ENCODE measurements at places on chromosomes 2 and 18.
A peak's percentile ranks its signal among the peaks of the same experiment; 100 is the strongest.

GRCh38 chr2:17541531-17541950 lies 1.0 kb downstream of the VSNL1 start:
- no peak for DNase-seq

- no peak for DNase-seq
These were observed 247.9 kb downstream of the CYRIA start for GRCh38 chr2:16417726-16418125.

GRCh38 chr2:169047256-169048250 lies 16.4 kb upstream of the ABCB11 start:
- no peak for DNase-seq

DNA sequence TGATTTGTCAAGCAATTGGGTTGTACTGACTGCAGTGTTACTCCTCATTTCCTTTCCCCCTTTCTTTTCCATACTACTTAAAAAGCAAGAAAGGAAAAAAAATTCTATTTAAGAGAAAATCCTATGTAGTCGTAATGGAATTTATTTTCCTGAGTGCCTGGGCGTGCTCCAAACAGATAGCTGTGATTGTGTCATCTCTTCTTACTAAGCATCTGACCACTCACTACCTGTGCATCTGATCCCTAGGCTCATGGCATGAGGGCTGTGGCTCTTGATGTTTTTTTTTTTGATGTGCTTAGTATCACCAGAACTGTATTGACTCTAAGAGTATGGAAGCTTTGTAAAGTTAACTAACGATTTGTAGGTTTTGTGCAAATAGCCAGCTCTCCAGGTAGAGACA lies 19.0 kb downstream of the CRIM1 start:
- no peak for DNase-seq

DNA sequence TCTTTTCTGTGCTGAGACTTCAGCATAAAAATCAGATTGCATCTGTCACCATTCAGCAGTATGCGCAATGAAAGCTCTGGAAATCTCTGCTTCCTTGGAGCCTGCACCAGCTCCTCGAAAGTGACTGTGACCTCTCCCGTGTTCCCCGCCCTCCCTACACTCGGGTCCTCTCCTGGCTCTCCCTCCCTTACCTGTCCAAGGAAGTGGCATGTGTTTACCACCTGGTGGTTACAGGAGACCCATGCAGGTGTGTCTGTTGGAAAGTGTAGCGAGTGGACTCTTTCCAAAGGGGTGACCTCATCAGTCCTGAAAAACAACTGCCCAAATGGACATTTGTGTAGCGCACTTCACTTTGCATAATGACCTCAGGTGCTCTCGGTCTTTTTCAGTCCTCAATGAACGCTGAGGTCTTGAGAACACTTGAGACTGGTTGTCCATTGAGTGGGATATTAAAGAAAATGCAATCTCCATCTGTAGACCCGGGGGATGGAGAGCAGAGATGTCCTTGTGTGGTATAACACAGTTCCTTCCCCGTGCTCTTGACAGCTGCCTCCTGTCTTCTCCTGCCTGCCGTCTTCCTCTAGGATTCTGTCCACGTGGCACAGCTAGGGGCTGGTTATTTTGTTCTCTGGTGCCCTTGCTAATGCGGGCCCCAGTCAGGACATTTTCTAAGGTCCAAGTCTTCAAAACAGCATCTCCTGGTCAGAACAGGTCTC lies 133.2 kb downstream of the ACKR3 start:
- no peak for DNase-seq

DNA sequence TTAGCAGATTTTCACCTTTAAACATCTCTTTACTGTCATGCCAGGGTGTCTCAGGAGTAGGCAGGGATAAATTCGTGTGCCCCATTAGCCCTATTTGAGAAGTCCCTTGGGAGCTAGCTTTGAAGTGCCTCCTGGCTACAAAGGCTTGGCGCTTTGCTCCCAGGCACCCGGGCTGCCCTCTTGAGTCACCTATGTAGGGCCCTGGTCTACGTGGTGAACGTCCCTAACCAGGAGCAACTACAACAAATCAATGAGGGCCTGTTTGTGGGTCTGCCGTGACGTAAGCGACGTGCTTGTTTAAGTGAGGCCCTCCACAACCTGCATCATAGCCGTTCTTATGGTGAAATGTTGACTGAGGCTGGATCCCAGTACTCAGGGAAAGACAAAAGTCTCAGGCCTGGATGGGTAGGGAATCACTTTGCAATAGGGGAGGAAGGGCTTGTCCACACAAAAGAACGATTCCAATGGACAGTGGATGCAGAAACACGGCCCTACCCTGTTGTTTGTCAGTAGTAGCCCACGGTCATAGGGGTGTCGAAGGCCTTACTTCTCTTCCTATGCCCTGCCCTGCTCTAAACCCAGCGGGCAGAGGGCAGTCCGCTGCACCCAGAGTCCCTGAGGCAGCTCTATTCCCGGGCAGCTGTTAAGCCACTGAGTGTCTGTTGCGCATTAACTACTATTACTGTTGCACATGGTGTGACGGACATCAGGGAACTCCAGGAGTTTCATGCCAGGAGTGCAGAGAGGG lies 93.9 kb downstream of the INHBB start:
- DNase-seq: no peak

DNA sequence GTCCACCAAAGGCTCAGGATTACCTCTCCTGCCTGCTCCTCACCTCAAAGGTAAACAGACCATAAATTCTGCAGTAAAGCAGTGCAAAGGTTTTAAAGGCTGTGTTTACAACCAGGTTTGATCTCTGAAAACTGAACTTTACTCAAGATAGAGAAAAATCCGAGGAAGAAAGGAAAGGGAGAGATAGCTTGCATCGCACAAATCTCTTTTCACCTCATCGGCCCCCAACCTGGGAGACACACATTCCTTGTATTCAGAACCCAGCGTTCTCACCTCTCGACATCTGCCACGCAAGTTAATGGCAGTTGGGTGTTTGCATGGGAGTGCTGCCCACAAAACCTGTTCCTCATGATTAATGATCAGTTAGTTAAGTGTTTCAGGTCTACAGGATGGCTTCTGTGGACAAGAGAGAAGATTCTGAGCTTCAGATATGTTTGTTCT lies 72.6 kb downstream of the GATA6 start:
- no peak for DNase-seq

GRCh38 chr2:223055140-223055539 lies 3.1 kb downstream of the KCNE4 start:
- no peak for DNase-seq

DNA sequence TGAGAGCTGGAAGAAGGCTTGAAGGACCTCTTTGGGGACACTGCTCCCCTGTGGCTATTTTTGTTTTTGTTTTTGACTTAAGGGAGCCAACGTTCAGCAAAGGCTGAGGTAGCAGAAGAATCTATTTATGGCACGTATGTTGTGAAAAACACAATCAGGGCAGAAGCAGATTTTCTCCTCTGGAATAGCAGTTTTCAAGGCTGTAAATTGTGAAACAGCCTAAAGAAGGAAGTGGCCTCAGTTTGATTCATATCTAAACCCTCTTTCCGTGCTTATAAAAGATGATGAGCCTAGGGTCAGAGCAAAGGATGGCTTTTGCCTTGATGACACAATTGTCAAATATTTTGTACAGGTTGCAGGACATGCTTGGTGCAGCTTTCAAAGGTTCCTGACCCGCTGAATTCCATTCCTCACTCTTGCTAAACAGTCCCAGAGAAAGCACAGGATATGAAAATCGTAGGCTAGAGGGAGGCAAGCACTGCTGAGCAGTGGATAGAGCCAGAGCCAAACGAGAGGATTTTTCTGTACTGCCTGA lies 106.2 kb upstream of the DLX2 start:
- DNase-seq: no peak

DNA sequence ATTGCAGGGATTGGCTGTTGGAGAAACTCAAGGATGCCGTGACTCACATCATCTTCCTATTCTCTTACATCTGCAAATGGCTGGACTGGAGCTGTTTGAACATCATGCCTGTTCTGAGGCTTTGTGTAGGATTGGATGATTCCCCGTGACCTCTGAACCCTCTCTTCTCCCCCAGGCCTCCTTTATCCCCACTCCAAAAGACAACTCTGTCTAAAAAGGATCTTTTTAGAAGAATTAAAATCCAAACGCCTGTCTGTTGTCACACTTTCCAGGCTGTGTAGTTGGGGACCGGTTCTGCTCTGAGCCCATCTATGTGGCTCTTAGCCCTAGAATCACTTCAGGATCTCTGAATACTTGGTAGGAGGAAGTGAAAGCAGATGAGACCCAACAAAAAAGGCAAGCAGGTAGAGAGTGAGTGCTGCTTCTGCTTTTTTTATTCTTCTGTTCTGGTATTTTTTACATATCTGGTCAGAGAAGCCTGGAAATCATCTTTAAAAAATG lies 565 bp downstream of the SP140 start:
- DNase-seq: peak; percentile 59

GRCh38 chr2:95382192-95382591 lies 20.3 kb upstream of the FAHD2A start:
- DNase-seq: no peak

DNA sequence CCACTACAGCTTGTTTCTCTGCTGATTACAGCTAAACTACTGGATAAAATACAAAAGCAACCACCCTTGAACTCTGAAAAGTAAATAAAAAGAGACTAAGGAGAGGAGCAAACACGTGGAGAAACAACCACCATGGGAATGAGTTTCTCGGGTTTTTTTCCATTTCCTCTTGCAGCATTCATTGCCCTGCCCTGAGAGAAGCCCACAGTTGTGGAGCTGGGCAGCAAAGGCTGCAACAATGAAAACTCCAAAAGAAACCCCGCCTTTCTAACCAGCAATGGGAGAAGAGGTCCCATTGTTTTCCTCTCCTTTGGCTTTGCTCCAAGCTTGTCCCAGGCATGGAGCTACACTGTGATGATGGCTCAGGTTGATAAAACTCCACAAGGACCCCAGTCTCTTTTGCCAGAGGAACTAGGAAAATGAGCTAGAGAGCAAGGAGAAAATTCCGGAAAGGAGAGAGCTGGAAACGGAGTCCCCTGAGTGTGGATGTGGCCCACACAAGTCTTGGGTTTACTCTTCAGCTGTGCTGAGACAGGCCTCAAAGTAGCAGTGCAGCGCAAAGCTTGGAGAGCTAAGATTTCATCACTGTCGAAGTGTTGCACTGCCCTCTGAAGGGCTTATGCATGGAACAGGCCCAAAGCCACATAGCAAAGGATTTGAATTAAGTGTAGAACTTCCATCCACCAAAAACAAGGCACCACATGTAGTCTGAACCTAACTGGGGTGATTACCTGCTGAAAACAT lies 20.9 kb downstream of the NAPG start:
- no peak for DNase-seq

DNA sequence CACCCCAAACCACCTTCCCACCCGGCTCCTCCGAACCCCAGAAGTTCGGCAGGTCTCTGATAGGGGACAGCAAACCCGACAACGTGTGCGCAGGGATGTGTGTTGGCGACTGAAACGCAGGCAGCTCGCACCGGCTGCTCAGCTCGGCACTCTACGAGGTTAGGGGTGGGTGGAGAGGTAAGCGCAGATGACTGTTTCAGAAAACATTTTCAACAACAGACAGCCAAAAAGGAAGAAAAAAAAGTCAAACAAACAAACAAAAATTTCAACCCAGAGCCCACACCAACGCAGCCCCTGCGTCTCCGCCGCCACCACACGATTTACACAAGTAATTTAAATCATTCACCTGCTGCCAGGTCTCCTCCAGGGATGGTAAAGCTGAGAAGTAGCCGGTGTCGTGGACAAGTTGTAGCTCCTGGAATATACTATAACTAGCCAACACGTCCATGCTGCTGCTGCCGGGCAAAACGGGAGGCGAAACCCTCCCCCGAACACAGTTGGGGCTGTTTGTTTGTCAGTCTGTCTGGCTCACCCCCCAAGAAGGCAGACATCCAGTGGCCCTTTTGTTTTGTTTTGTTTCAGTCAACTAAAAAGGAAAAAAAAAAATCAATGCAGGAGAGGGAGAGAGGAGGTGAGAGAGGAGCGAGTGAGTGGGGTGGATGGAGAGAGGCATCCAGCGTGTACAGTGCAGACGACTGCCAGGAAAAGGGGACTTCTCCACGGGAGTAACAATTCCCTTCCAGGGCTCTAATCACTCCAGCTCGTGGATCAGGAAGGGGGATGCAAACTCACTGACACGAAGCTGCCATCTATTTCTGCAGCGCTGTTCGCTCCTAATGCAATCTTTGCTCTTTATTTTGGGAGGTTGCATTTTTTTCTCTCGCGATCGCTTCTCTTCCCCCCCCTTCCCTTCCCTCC lies at the start of gene KLF7:
TSS of gene KLF7 (minus strand) at position 828 of the 918 bp plus-strand sequence. CDS start at position 448, 380 bp downstream.
- DNase-seq: peak; percentile 49

- DNase-seq: no peak
These were observed 23.2 kb downstream of the CAB39 start for GRCh38 chr2:230735884-230736283.

DNA sequence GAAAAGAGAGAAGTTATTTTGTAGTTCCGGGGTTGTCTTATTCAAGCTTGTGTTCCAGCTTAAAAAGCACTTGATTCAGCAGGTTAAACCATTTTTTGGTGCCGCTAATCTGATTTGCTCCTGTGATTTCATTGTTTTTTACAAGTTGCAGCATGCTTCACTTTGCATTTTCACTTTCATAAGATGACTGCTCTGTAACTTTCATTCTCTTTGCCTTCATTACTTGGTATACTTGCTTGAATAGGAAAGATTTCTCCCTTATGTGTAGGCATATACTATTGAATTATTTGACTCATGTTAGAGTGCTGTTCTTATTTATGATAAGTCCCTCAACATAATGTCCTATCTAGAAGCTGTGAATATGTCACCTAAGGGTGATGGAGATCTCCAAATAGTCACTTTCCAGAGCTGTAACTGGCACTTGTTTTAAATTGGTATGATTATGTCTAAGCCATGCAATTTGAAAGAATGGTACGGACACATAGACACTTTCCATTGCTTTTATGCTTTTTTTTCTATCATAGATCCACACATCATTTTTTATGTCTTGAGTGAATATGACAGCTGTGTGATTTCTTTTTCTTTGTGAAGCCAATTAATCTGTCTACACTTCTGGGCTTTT lies 254.5 kb downstream of the DSEL start:
- no peak for DNase-seq

- DNase-seq: no peak
These were observed 190.1 kb downstream of the CDCA7 start for GRCh38 chr2:173544641-173545363.

- no peak for DNase-seq
These were observed 397.8 kb upstream of the CHST9 start for GRCh38 chr18:27582760-27583412.

DNA sequence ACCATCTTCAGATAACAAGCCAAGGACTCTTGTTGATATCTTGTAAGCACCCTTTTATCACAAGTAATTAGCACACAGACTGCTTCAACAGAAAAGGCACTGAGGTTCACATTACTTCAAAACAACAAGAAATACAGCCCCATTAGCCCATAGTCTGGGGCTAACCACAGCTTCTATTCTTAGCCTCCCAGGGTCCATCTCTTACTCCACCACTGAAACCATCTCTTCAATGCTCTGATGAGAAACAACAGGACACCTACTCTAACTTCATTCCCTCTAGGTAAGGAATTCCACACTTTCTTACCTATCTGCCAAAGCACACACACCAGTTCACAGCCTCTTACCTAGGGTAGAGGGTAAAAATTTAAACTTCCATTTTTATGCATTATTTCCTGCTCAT lies 26.4 kb upstream of the CYTIP start:
- DNase-seq: peak; percentile 42

All from GM20000 (cell line).